Esophagus muscularis mucosa (tissue), 4 donors: ENCODE measurements at places on chromosomes 2 and 18. TPM values are rescaled to one million over a fixed set of nuclear protein-coding genes. Genes with fewer than 3 reads are reported as not detected.

Gene IWS1
- 32.6 TPM for total RNA-seq

Gene ARMC9
- 128 TPM for total RNA-seq

Gene HOXD8
- 4.6 TPM for total RNA-seq

Gene NAT8
- not detected for total RNA-seq

Gene CAPN10
- total RNA-seq: 16.7 TPM

Gene IL36RN
- not detected for total RNA-seq

Gene COL6A3
- total RNA-seq: 205 TPM

Gene GKN2
- total RNA-seq: not detected

Gene DES
- total RNA-seq: 21,970 TPM

GRCh38 chr2:226076529-226076928 is 677.0 kb downstream of the NYAP2 start:
- DNase-seq: no peak

DNA sequence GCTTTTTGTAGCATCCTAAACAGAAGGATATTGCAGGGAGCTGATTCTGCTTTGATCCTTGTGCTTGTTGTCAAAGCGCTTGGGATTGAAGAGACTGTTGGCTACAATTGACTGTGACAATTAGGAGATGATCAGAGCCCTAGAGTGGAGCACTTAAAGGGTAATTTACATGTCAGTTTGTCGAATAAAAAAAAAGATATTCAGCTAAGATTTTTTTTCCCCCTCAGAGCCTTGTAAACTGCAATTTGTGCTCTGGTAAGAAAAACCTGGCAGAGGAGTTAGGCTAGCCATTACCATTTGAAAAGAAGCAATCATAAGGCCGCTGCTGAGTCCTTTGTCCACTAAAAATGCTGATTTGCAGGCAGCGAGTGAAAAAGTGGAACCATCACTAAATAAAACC is 47.8 kb upstream of the ZEB2 start:
- DNase-seq: no peak

DNA sequence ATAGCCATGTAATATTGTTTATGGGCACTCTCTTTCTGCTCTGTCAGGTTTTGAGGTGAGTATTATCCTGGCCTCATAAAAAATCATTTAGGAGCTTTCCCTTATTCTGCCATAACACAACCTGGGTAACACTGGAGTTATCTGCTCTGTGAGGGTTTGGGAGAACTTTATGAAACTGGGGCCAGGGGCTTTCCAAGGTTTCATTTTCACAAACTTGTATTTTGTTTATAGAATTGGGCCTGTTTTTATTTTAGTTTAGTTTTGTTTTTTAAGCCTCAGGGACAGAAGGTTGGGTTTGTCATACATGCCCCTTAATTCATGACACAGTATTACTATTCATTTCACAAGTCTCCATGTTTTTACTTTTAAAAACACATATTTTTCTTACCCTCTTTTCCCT is 83.5 kb downstream of the IRS1 start:
- no peak for DNase-seq

DNA sequence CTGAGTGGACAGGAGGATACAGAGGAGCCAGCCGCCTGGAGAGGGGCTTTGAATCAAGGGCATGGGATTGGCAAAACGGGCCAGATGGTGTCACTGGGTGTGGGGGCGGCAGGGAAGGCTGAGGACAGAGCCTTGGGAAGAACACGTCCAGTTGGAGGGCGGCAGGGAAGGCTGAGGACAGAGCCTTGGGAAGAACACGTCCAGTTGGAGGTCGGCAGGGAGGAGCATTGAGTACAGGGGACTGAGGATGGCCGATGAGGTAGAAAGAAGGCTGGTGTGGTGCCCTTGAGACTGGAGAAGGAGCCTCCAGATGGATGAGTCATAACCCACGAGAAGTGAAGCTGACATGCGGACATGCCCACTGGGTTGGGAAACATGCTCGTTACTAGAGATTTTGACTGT is 4.5 kb downstream of the HES6 start:
- no peak for DNase-seq

GRCh38 chr18:61308004-61308403 is 25.2 kb upstream of the CDH20 start:
- no peak for DNase-seq

- DNase-seq: peak; percentile 75
These were observed 17.2 kb upstream of the SDC1 start for GRCh38 chr2:20241973-20242726.

DNA sequence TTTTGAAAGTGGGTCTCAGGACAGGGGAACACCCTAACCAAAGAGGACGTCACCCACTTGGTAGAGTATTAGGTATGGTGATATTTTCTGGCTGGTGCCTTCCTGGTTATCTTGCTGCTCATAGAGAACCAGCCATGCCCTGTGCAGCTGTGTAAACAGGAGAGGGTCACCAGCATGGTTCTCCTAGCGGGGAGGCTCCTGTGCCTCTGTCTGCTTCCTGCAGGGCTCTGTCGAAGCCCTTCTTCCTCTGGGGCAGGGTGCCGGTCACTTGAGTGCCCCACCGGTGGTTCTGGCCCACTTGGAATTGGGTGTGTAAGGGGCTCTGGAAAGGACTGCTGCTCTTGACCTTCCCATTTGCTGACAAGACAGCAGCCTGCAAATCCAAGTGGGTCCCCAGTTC is 131.6 kb upstream of the MSH6 start:
- DNase-seq: no peak

DNA sequence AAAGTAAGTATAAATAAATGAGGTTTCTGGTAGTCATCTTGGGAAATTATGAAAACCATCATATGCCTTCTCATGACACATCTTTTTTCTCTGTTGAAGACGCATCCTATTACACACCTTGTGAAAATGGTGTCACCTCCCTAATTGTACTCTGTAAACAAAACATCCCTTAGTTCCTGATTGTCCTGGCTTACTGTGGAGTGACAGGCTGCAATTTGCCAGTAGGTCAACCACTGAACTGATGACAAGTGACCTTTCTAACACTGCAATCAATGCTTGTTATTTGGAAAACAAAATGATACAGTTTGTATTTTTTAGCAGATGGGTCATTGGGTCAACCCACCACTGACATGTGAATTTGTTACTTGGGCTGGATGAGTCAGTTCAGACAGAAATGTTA is 219.5 kb downstream of the PTPRM start:
- DNase-seq: no peak

DNA sequence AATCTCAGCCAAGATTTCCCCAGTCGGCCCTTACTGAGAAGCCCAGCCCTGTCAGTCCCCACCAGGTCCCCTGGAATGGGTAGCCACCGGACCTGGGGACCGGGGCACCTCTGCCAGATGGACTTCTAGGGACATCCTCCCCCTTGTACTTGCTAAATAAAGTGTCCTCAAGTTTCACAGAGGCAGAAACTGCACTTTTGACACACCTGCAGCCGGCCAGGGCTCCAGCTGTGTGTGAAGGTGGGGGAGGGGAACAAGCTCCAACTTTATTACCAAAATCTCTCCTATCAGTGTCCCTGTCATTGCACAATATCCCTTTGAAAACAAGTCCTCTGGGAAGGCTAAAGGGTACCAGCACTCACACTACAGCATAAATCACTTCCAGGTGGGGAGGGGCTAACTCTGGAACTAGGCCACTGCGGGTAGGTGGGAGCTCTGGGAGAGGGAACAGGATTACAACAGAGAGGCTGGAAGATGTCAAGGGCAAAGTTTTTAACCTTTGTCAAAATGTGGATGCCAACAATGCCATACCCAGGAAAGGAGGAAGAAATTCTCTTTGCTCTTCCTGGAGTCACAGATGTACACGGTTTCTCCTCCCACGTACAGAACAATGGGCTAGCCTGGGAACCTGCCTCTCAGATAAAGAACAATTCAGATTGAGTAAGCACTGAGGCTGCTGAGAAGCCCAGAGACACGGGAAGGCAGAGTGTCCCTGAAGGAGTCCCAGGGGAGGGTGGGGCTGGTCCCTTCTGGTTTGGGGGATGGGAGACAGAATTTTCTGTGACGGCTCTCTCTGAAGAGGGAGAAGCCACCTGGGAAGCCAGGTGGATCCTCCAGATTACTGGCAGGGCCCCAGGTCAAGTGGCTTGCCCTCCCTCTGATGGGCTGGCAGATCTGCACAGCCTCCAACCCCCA is 11.0 kb downstream of the SDC1 start:
- DNase-seq: no peak

- no peak for DNase-seq
These were observed 227.7 kb upstream of the STK17B start for GRCh38 chr2:196399096-196399495.

GRCh38 chr2:112065486-112065885 is 10.4 kb downstream of the TMEM87B start:
- no peak for DNase-seq

- no peak for DNase-seq
These were observed 31.1 kb downstream of the ACSL3 start for GRCh38 chr2:222891890-222892289.

- DNase-seq: no peak
These were observed 33.5 kb upstream of the GPC1 start for GRCh38 chr2:240401781-240402551.

GRCh38 chr2:215624423-215624829 is 188.6 kb upstream of the FN1 start:
- DNase-seq: no peak

GRCh38 chr2:106882673-106883072 is 3.3 kb downstream of the ST6GAL2 start:
- no peak for DNase-seq

DNA sequence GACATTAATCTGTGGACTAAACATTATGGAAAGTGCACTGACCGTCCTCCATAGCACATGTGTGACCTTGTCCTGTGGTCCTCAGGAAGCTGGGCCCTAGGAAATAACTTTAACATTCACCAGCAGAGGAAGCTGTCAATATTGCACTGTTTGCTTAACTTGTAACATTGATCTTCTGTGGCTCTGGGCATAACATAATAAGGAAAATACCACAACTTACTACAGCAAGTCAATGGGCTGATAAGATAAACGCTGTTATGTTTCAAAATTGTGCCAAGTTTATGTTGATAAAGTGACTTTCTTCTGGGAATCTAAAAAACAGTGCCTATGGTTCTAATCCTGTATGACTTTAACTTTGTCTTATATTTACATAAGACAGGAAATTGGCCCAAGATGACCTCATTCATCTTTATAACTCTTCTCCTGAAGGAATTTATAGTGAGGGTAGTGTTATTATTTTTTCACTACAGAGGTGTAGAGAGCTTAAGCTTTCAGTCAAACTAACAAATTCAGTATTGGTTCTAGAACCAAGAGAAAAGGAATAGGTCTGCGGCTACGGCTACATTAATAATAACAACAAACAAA is 113.7 kb upstream of the MAP4K3 start:
- no peak for DNase-seq

- DNase-seq: no peak
These were observed 320.6 kb upstream of the RAB12 start for GRCh38 chr18:8288472-8289195.

- DNase-seq: no peak
These were observed 463.9 kb downstream of the STK39 start for GRCh38 chr2:167783261-167784083.

- DNase-seq: no peak
These were observed 1.4 kb upstream of the ZNF638 start for GRCh38 chr2:71330155-71330554.

DNA sequence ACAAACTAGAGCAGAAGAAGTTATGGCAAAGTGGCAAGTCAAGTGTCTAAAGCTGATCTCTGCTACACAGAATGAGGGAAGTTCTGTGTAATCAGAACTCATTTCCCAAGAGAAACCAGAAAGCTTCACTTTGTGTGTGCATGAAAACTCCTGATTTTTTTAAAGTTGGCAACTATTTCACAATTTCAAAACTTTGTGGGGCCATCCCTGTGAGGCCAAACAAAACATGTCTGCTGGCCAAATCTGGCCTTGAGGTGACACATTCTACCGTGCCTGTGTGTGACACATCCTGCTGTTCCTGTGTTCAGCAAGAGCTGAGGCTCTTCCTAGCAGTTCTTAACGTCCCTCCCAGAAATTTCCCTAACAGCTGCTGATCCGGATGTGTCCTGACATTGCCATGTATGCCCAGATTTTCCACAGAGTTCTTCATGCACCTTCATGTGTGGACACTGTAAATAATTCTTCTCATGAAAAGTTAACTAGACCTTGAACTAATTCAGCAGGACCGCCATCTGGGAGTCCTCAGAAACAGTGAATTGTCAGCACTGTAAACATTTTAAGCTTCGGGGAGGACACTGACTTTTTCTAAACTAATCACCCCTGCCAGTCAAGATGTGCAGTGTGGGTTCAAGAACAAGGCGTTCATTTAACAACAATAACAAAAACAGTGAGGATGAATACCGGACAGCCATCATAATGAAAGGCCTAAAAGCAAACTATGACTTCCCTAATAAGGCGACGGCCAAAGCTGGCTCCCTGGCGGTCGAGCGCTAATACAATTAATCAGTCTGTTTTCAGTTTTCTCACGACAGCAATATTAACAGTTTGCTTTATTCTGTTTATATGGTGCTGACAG is 99.0 kb downstream of the PLEKHM3 start:
- DNase-seq: peak; percentile 93

DNA sequence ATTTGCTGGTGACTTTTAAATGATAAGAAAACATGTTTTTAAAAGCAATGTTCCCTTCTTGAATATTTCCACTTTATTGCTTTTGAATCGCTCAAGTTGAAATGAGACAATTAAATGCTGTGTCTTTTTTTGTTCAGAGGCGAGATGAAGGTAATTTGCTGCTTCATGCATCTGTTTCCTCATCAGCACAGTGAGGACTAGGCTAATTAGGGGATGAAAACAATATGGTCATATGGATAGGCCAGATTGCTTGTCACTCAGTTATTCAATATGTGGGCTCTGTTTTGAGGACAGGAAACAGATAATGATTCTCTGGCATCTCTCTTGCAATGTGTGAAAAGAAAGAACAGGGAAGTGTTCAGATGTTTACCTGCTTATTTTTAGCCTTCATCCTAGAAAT is 61.0 kb downstream of the ERBB4 start:
- no peak for DNase-seq

GRCh38 chr18:51278045-51278649 is 80.7 kb upstream of the MEX3C start:
- DNase-seq: no peak

DNA sequence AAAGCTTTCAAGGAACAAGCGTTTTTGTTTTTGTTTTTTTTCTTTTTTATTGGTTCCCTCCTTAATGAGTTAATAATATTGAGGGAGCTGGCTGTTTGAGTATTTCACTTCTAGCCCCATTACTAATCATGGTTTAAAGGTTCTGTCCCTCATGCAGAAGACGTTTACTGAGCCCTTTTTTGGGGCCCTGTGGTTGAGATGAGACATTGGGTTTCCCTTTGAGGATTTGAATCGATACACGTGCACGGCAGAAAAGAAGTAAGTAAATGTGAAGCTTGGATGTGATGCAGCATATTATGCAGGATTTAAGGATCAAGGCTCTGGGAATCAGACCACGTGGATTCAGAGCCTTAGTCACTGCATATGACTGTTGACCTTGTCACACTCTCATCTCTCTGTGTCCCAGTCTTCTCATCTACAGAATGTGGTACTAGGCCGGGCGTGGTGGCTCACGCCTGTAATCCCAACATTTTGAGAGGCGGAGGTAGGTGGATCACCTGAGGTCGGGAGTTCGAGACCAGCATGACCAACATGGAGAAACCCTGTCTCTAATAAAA is 1.0 kb upstream of the CHST10 start:
- DNase-seq: peak; percentile 90
